ENCODE measurements at places on chromosomes 2 and 18.

DNA sequence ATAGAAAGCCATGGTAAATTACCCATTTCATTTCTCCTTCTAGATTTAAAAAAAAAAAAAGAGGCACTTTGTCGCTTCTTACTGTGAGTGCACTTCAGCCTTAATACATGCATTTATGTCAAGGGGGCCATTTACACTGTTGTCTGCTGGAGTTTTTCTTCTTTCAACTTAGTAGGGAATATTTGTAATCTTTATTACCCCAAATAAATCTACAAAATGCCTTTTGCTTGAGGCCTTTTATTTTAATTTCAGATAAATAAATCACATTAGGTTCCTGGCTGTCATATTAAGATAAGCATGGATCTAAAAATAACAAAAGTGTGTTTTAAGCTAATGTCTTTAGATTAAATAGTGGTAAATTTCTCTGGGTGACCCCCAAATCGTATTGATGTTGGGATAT, 276.0 kb downstream of the NCKAP5 start:
- no peak for DNase-seq

DNA sequence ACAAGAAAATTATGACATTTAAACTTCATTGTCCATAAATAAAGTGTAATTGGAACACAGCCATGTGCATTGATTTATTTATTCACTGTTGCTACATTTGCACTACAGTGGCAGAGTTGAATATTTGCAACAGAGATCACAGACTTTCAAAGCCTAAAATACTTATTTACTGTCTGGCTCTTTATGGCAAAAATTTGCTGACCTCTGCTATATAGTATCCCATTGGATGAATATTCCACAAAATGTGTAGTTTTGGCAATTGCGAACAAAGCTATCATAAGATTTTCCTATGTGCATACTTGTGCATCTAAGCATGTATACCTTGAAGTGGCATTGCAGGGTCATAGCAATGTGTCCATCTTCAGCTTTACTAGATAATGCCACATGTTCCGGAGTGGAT, 32.1 kb downstream of the CCDC85A start:
- no peak for DNase-seq

DNA sequence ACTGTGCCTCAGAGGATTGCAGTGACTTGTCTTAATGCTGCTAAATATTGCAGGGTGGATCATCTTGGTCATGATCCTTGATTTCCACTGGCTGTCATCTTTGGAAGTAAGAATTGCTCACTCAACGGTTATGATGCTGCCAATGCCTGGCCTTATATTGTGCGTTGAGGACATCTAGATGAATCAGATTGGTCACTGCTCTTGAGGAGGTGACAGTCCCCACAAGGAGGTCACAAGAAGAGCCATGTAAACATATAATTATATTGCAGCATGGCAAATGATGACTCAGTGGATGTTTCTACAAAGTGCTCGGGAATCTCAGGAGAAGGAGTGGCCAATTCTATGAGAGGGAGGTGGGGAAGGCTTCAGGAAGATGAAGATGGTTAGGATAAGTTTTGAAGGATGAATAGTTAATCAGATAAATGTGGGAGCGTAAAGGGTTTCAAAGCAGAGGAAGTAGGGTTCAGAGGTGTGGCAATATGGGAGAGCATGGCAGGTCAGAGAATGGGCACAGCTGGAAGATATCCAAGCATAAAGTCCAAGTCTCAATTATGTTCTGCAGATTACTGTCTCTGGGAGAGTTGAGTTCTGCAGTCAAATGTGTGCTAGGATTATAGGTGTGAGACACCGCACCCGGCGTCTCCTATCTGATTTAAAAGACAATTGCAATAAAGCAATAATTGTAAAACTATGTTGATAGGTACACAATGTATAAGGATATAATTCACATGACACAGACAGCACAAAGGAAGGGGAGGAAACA, 21.3 kb upstream of the TMEM131 start:
- DNase-seq: no peak

- no peak for DNase-seq
Observed at GRCh38 chr18:8468191-8468590, 141.0 kb upstream of the RAB12 start.

DNA sequence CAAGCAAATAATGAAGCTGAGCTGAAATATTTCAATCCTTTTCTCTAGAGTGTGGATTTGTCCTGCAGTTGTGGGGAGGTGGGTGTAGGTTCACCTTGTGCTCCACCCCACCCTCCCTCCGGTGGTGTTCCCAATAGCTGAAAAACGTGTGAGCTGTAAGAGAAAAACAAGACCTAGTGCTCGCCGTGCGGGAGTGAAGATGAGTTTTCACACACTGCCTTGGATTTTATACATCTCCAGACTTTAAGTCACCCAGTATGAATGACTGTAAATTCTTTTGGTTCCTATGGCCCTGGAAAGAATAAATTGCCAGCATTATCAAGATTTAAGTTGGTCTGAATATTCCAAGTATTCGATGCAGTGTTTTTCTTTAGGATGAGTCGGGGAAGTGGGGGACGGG, 1.9 kb upstream of the SOX11 start:
- DNase-seq: no peak

- DNase-seq: no peak
Observed at GRCh38 chr18:75760208-75760607, 332.7 kb upstream of the SMIM21 start.

- no peak for DNase-seq
Observed at GRCh38 chr2:86631846-86632485, 8.3 kb upstream of the RNF103 start.

DNA sequence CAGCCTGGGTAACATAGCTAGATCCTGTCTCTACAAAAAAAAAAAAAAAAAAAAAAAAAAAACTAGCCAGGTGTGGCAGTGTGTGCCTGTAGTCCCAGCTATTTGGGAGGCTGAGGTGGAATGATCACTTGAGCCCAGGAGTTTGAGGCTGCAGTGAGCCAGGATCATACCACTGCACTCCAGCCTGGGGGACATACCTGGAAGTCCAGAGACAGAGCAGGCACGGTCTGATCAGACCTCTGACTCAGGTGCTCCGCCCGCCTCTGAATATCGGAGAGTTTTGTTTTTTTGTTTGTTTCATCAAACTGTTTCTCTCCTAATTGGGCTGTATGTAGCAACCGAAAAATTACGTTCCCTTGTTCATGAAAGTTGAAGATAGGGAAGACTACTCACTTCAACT, 49.2 kb downstream of the RASGRP3 start:
- no peak for DNase-seq

DNA sequence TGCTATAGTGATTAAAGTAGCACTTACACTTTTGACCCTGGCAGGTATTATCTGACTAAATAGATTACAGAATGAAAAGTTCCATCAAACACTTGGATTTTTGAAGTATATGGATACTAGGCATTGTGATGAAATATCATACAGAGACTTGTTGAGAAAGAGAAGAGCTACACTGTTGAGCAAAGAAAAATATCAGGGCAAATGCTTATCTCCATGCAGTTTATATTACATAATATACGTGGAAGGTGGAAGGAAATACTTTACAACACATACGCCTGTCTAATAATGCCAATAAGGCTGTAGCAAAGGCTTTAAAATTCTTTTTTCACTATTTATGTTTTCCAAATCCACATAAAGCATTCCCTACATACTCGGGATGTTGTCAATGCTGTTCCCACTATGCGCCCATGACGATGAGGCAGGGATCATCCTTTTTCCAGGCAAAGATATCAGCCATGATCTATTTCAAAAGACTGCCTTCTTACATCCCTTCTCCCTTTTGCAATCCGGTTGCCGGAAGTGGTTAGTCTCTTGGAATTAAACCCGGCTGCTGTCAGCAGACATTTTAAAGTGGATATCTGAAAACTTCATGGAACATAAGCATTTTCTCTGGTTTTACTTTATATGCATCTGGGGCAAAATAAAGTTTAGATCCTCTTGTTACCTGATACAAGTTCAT, 92.6 kb upstream of the ITGA4 start:
- DNase-seq: no peak

GRCh38 chr18:25813110-25813509, 277.3 kb downstream of the SS18 start:
- no peak for DNase-seq

- DNase-seq: no peak
Observed at GRCh38 chr2:199997296-199997695, 41.9 kb downstream of the MAIP1 start.

- no peak for DNase-seq
Observed at GRCh38 chr18:53864770-53865169, 359.7 kb downstream of the MBD2 start.

DNA sequence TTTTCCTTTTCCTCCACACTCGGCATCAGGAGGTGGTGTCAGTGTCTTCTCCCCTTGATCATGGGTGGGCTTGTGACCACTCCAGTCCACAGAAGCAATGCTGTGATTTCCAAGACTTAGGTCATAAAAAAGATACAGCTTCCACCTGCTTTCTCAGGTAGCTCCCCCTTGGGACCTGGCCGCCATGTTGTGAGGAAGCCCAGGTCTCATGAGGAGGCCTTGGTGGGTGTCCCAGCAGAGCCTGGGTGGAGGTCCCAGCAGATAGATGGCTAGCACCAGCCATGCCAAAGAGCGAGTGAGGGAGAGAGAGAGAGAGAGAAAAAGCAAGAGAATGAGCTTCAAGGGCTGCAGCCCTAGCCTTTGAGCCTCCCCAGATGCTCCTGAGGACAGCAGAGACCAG, 16.0 kb downstream of the SLC66A2 start:
- DNase-seq: no peak

DNA sequence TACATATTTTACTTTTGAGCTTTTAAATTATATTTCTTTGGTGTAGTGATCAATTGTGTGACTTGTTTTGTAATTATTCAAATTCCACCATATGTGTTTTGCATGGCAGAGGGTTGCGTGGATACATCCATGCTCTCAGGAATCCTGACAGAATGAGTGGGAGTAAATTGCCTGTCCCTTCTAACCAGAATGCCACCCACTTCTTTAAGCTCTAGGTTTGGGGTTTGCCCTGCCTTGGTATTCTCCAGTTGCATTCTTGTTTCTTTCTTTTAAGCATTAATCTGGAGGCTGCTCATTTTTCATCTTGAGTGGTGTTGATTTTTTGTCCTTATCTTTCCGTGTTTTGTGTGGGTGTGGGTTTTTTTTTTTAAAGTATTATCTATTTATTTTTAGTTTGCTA, 360.0 kb downstream of the PTPRM start:
- DNase-seq: no peak

DNA sequence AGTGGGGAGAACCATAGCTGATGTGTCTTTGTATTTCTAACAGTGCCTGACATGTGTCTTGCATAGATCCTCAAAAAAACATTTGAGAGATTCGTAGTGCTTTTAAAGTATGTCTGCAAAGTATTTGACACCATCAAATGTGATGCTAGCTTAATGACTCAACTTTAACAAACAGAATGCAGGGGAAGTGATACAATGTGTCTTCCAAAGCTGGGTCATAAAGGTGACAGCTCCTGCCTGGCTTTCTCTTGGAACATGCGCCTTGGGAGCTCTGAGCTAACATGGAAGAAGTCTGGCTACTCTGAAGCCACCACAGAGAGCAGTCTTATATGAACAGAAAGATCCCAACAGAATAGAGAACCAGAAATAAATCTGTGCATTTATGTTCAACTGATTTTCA, 78.2 kb downstream of the C1D start:
- no peak for DNase-seq

DNA sequence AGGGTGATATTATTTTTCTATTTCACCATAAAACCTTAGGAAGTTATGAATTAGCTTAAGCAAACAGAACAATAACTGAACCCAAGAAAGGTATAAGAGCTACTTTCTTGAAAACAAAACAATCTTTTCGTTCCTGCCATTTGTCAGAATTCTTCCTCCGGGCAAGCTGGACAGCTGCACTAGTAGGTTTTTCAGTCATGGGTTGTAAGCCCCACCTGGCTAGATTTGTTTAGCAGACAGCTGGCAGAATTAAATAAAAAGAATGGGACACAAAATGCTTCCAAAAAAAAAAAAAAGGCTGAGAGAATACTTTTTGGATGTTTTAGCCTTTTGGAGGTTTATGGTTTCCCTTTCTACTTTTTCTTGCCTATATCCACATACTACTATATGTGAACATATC, 694.1 kb downstream of the ARHGAP15 start:
- DNase-seq: no peak

DNA sequence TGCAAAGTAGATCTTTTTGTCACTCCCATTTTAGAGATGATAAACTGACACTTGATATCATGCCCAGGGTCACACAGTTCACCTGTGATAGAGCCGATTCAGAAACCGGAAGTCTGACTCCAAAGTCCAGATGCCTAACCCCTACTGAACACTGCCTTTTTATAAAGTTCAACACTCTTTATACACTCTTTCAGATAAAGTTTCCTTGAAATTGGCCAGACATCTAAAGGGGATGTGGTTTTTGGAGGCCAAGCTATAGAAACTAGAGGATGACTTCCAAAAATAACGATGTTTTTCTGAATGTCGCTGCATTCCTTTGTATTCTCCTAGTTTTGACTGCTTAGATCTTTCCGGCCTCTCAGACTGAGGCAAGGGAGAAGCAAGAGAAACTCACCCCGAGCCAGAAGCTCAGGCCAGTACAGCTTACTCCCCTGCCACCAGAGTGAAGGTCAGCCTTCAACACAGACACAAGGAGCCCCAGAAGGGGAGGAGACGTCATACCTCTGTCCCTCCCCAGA, 61.8 kb downstream of the NRP2 start:
- DNase-seq: no peak

- no peak for DNase-seq
Observed at GRCh38 chr2:231336700-231337099, 58.8 kb upstream of the B3GNT7 start.

- no peak for DNase-seq
Observed at GRCh38 chr2:1758171-1758570, 13.9 kb upstream of the PXDN start.

GRCh38 chr18:31572368-31572767, 19.3 kb upstream of the TTR start:
- no peak for DNase-seq

DNA sequence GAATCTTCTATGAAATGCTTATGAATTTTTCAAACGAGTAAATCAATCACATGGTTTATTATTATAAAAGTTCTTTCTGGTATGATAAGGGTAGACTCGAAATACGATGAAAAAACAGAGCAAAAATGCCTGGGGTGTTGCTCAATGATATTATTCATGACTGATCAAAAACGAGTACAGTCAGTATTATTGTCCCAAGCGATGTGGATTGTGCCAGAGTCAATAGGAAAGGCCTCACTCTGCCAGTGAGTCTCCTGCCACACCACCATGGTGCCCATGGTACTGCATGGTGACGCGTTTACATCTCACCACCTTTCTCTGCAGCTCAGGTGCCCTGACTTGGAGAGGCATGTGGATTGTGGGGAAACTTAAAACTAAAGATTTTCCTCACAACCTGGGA, 58.5 kb downstream of the KCTD1 start:
- DNase-seq: no peak

GRCh38 chr2:11938196-11938595, 191.8 kb downstream of the LPIN1 start:
- DNase-seq: no peak

DNA sequence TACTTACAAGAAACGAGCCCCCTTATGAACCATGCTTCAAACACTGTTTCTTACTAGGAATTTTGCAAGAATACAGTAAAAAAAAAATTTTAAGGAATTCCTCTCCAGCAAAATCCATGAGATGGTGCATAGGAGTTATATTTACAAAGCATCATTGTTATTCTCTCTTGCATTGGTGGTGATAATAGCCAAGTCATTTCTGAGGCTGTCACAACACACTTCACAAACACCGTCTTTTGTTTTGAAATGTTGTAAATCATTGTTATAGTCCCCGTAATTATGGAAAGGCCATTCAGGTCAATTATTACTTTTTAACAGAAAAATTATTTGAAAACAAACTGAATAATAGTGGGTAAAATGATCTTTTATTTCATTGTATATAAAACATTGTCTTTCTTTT, 60.1 kb downstream of the DYNC1I2 start:
- no peak for DNase-seq

- DNase-seq: no peak
Observed at GRCh38 chr2:167334146-167334742, 446.0 kb downstream of the XIRP2 start.

All from activated naive CD4-positive, alpha-beta T cell treated with Interleukin-2 at 50 U/mL for 16 hours (primary cell).